ENCODE measurements at places on chromosomes 2 and 18.

DNA sequence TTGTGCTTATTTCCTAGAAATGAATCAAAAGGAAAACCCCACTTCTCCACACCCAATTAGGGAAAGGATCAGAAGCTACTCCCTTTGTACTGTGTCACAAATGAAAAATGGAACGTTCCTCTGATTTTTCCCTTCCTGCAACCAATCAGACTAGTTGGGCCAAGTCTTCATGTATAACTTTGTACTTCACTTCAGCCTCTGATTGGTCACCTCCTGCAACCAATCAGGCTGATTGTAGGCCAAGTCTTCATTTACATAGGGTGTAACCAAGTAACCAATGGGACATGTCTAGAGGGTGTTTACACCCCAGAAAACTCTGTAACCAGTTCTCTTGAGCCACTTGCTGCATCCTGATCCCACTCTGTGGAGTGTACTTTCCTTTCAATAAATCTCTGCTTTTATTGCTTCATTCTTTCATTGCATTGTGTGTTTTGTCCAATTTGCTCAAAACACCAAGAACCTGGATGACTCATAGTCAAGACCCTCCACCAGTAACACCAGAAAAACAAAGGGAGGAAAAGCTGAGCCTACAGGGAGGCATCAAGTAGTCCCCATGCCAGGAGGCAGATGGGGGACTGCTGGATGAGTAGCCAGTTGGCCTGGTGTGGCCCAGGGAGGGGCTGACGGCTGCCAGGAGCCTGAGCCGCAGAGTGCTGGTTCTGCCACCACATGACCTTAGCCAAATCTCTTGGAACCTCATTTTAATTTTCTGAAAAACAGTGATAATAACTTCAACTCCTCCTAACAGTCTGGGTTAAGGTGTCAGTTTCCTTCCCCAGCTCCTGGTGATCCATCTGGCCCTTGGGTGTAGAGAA, 46.1 kb downstream of the SOWAHC start:
- no peak for DNase-seq

- DNase-seq = peak; percentile 37
Observed at GRCh38 chr18:79919089-79919488, 32.4 kb downstream of the SLC66A2 start.

GRCh38 chr2:17583166-17583565, 42.7 kb downstream of the VSNL1 start:
- DNase-seq = no peak

DNA sequence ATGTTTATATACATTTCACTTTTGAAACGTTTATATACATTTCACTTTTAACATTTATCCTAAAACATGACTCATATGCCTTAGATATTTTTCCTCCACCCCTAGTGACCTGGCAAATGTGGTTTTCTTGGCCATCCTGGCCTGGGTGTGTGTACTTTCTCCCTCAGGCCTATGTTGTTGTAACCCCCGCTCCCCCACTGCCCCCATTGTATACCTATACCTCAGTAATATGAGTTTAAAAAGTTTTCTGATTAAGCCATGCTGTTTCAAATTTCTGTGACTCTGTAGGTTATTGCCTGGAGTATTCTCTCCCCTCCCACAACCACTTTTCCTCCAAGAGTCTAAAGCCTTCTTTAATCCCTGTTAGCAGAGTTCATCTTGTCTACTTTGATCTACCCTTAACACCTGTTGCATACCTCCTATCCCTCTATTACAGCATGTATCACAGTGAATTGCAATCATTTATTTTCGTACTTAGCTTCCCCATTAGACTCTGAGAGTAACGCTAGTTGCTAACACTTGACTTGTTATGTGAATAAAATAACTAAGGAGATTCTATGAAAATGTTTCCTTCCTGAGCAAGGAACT, 67.9 kb downstream of the LCLAT1 start:
- DNase-seq = no peak

DNA sequence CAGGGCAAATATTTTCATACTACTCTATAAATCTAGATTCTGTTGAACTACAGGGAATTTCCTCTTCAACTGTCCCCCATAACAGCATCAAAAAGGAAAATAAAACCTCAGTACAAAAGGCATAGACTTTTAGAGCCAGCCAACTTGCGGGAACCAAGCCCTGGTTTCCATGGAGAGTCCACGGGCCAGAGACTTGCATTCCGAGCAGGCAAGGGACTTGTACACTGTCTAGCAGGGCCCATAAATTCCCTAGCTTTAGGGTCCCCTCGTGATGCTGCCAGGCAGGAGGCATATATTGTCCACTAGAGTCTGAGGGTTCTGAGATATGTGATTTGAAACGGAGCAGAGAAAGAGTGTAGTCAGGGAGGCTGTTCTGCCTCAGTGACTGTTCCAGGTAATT, 153.1 kb upstream of the SLC14A2 start:
- no peak for DNase-seq

DNA sequence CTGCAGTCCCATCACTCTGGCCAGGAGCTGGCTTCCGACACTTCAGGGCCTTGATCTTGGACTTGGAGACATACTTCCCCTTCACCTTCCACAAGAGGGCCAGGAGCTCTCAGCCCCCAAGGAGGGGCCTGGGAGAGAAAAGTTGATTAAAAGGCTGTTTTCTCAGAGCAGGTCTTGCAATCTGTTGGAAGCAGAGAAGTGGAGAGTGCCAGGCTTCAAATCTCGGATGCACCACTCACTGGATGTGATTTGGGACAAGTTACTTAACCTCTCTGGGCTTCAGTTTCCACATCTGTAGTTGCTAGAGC, 255.3 kb downstream of the CYP26B1 start:
- DNase-seq = peak; percentile 21

DNA sequence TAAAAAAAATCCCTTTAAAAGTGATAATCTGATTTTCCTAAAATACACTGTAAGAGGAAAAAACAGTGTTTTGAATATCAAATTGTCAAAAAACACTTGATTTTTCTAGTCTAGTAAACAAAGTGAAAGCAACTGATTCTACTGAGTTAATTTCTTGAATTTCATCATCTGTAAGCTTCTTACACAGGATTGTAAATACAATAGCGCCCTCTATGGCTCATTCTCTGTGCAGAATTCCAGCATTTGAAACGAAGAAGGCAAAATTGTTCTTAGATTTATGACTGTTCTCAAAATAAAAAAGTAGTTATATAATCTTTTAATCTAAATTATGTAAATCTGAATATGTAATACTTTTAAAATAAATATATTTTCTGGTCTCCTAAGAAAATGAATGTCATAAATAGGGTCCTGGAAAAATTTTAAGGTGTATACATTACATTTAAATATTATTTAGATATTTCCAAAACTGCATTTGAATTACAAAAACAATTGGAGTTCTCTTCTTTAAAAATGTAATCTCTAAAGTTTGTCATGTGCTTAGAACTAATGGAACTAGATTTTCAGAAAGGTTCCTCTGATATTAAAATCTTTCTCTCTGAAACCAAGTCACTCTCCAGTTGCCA, 176.9 kb upstream of the MC4R start:
- DNase-seq = no peak

GRCh38 chr2:234958746-234959395, 7.1 kb downstream of the SH3BP4 start:
- peak; percentile 54 for DNase-seq

- DNase-seq = no peak
Observed at GRCh38 chr2:100425573-100426383, 8.3 kb upstream of the CHST10 start.

- no peak for DNase-seq
Observed at GRCh38 chr2:183996825-183997793, 601.2 kb upstream of the ZNF804A start.

DNA sequence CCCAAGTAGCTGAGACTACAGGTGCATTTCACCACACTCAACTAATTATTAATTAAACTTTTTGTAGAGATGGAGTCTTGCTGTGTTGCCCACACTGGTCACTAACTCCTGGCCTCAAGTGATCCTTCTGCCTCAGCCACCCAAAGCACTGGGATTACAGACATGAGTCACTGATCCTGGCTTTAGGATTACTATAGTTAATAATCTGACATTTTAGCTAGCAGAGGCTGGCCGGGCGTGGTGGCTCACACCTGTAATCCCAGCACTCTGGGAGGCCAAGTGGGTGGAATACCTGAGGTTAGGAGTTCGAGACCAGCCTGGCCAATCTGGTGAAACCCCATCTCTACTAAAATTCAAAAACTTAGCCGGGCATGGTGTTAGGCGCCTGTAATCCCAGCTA, 39.5 kb downstream of the USP34 start:
- no peak for DNase-seq

GRCh38 chr2:152425765-152426727, 91.1 kb downstream of the FMNL2 start:
- no peak for DNase-seq

- DNase-seq = no peak
Observed at GRCh38 chr2:147663153-147663961, 181.5 kb upstream of the ACVR2A start.

DNA sequence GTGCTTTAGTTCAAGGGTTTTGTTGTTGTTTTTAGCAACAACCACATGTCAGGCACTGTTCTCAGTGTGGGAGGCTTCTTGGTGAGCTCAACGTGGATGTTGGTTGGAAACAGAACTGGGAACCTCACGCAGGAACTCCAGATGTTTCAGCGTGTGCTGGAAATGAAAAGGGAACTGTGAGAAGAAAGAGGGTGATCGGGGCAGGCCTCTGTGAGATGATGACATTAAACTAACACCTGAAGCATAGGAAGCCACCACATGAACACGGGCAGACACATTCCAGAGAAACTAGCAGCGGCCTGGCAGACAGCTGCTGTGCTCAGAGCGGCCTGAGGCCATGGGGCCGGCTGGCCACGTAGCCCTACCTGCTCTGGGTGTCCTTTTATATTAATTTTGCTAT, 66.4 kb downstream of the COA5 start:
- DNase-seq = peak; percentile 89

DNA sequence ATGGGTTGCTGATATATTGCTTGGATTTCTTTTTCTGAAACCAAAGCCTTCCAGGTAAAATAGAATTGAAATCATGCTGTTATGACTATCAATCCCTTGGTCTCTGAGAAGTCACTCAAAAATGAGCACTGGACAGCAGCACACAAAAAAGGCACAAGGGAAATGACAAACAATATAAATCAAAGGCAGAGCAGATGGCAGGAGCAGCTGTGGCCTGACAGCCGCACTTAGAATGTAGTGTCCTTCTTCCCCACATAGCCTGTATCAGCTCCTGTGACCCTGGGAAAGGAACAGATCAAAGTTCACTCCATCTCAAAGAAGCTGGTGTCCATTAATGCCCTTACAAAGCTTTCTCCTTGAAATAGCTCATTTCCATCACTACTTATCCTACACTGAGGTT, 326.7 kb downstream of the SUCLG1 start:
- DNase-seq = no peak

- DNase-seq = no peak
Observed at GRCh38 chr2:138421315-138421970, 80.1 kb upstream of the SPOPL start.

DNA sequence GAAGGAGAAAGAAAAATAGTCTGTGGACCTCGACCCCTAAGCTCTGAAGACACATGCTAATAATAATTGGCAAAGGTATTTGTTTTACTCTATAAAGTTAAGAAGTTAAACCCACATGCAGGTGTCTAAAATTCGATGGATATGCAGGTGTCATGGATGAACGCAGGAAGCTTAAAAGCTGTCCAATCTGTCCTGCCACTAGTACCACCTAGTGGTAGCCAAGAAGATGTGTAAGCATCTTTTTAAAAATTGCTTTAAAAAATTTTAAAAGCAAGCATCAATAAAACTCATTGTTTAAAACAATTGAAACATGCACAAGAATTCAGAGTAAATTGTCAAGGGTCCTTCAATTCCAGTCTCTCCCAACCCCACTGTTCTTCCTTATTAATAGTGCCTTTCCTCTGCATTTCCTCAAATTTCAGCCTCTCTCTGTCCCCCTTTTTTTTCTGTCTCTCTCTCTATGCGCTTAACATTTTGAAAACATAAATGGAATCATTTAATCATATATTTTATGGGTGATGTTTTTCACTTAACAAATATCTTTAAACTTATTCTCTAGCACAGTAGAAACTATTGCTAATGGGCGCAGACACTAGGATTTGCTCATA, 30.6 kb upstream of the PPP3R1 start:
- DNase-seq = no peak

GRCh38 chr2:19028587-19029375, 329.6 kb downstream of the OSR1 start:
- DNase-seq = no peak

GRCh38 chr18:63736876-63737275, 34.1 kb downstream of the SERPINB11 start:
- no peak for DNase-seq

GRCh38 chr2:126644630-126645191, 11.2 kb upstream of the GYPC start:
- no peak for DNase-seq

DNA sequence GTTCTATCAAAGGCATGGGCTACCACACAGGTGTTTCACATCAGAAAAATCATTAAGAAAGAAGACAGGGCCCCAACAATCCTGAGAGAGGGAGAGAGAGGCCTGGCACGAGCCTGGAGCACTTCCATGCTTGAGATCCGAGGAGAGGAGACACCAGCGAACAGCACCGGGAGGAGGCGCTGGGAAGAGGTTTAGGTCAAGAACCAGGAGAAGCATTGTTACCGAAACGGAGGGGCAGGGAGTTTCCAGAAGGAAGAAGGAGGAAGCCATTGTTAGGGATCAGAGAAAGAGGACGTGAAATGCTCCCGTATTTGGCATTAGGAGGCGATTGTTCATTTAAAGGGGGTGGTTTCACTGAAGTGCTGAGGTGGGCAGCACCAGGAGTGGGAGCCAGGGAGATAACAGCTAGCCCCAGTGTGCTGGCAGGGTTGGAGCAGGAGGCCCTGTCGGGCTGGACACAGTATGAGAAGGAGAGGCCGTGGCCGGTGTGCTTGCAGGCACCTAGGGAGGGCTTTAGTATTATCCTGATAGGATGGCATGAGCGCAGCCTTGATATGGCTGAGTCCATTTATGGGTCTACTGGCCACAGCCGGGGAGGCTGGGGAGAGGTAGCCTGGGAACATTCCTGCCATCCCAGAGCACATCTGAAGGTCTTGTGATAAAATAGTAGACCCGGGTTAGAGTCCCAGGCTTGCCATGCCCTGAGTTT, 244.9 kb downstream of the KLHL29 start:
- no peak for DNase-seq

DNA sequence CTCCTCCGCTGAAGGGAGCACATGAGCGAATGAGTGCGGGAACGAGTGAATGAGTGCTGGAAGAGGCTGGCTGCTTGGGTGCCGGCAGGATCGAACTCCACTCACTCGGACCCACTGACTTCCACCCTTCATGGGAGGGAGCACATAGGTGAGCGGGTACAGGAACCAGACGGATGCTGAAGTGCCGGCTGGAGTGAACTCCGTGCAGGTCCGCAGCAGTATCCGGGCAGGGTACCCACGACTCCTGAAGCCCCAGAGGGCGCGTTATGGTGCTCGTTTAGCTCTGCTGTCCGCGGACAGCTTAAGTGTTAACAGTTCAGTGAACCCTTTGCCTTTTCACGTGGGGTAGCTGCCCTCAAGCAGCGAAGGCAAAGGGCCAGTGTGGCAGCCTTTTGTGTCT, 23.2 kb downstream of the RPRM start:
- DNase-seq = peak; percentile 52

DNA sequence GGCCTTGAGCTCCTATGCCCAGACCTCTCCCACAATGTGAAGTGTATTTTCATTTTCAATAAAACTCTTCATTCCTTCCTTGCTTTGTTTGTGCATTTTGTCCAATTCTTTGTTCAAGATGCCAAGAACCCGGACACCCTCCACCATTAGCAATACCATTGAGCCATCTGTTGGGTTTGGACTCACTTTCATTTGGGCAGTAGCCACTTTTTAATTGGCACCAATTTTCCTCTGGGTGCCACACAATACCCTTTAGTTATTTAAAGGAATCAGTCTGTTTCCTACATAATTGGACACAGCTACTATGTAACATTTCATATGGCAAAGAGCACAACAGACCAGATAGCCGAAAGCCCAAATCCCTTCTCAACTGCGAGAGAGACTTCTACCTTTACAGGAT, 22.5 kb upstream of the SLC35G4 start:
- DNase-seq = no peak

Data from islet precursor cell (in vitro differentiated cells).